ENCODE measurements at places on chromosomes 7 and 10. TPM values are rescaled to one million over a fixed set of nuclear protein-coding genes. Genes with fewer than 3 reads are reported as not detected.

HSPA12A gene
- total RNA-seq: 3.2 TPM

MRPS24 gene
- 182 TPM for total RNA-seq

CFAP46 gene
- not detected for total RNA-seq

SLC16A9 gene
- 2.2 TPM for total RNA-seq

AIFM2 gene
- 20.6 TPM for total RNA-seq

ECHDC3 gene
- 24.7 TPM for total RNA-seq

FOXI2 gene
- total RNA-seq: not detected

KNDC1 gene
- total RNA-seq: 1.2 TPM

DNA sequence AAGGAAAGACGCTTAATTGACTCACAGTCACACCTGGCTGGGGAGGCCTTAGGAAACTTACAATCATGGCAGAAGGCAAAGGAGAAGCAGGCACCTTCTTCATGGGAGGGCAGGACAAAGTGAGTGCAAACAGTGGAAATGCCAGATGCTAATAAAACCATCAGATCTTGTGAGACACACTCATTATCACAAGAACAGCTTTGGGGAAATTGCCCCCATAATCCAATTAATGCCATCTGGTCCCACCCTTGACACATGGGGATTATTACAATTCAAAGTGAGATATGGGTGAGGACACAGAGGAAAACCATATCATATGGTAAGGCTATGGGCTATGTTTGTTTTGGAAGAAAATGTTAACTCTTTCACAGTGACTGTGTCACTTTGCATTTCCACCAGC is 1272.5 kb upstream of the CELF2 start:
- no peak for DNase-seq

- no peak for DNase-seq
Measured at GRCh38 chr10:1123198-1123597, 67.0 kb downstream of the WDR37 start.

DNA sequence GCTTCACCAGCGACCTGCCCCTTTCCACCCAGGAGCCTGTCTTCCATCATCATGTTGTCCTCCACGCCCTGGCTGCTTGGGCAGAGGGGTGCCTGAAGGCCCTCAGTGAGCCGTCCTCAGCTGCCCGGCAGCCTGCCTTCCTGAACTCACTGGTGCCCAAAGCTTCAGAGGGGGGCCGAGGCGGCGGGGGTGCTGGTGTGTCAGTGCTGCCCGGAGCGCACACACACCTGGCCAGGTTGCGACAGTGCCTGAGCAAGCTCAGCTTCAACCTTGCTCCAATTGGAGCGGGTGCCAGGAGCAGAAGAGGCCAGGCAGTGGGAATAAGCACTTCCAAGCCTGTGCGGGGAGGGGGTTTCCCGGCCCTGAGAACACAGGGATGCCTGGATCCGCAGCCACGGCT is 566.3 kb downstream of the INHBA start:
- no peak for DNase-seq

DNA sequence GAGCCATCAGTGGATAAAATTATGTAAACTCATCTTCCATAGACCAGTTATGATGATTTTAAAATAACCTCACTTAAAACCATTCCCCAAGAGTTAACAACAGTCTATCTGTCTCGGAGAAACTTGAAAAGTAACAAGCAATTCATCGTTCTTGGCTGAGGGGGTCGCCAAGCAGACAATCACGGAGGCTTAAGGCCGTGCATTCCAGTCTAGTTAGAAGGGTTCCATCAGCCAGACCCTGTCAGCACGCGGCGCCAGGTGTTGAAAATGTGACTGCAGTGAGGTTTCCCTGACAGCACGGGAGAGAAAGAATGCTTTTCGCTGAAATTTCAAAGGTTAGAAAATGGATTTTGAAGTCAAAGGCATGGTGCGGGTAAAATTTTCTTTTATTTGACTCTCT is 1025.0 kb upstream of the CELF2 start:
- DNase-seq: no peak

DNA sequence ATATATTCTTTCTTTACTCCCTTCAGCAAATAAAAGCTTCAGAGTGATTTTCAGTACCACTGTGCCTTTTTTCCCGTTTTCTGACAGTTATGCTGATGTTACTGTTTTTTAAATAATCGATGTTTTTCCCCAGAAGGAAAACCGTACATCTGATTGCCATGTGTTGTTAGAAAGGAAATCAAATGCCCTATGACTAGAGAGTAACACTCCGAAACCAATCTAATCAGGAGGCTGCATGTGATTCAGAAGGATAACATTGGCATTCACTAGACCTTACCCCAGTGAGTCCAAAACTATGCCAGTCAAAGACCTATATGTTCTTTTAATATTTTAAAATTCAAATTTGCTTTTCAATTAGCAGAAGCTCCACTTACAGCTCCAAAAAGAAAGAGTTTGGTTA is 116.3 kb downstream of the TMEM26 start:
- no peak for DNase-seq

DNA sequence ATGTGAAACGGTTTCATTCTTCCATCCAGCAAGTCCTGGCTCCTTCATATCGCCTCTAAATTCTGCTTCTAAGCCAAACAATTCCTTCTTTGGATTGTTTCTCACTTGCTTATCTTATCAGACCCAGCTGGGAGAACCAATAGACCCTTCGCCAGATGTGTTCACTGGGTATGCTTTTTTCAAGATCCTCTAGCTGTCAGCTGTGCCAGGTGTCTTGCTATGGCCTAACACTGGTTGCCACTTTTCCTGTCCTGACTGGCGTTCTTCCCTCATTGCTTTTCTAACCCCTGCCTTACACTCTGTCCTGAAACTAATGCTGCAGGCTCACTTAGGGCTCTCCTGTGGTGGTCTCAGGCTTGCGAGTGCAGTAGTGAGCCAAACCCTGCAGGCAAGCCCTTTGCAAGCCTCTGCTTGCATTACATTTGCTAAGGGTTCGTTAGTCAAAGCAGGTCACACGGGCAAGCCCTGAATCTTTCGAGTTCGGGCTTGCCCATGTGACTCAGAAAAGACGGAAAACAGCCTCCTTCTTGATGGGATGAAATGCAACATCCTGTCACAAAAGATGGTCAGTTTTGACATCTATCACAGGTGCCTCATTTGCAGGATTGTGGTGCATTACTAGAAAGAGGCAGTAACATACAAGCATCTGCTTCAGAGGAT is 92.8 kb downstream of the VWC2 start:
- DNase-seq: no peak

DNA sequence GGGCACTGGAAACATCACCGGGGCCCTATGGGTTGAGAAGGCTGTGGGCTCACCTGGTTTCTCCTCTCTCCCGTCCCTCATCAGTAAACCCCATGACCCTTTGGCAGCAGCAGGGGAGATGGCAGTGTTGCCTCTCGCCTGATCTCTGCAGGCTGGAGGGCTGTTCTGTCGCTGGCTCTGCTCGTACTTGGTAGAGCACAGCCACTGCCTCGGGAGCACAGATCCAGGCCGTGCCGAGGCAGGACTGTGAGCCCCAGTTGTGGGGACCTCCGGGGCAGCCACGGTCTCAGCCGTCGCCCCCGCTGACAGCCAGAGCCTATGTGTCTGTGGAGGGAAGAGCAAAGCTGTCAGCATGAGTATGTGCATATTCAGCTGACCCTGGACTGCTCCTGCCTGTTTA is 94.9 kb downstream of the PTPRE start:
- DNase-seq: no peak

DNA sequence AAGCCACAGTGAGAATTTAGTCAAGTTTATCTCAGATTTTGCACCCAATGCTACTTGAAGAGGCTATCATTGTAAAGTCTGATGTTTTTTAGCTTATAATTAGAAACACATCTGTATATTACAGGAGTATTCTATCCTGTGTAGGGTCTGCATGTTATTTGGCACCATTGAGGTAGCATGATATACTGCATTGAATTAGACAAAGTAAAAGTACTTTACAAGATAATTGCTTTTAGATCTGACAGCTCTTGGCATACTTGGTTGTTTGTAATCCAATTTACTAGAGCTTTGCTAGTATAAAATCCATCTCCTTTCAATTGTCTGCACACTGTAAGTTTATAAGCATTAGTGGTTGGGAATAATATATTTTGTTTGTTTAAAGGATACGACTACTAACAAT is 714.3 kb downstream of the ANKRD7 start:
- no peak for DNase-seq

GRCh38 chr7:158945519-158945918 is 89.2 kb downstream of the DYNC2I1 start:
- DNase-seq: no peak

GRCh38 chr10:54559498-54559897 is 241.5 kb downstream of the PCDH15 start:
- no peak for DNase-seq

DNA sequence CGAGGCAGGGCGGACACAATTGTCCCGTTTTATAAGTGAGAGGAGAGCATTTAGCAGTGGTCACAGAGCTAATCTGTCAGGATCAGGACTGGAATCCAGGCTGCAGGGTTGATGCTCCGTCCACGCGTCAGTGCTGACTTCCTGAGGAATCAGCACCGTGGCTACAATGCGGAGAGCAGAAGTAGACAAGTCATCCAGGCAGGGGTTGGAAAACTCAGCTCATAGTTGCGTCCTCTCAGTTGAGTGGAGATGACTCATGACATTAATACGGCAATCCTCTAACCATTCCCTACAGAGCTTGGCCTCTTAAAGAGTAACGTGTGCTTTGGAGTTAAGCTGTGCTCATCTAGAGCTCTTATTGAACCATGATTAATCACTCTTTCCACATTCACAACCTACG is 17.1 kb upstream of the HTR5A start:
- no peak for DNase-seq

DNA sequence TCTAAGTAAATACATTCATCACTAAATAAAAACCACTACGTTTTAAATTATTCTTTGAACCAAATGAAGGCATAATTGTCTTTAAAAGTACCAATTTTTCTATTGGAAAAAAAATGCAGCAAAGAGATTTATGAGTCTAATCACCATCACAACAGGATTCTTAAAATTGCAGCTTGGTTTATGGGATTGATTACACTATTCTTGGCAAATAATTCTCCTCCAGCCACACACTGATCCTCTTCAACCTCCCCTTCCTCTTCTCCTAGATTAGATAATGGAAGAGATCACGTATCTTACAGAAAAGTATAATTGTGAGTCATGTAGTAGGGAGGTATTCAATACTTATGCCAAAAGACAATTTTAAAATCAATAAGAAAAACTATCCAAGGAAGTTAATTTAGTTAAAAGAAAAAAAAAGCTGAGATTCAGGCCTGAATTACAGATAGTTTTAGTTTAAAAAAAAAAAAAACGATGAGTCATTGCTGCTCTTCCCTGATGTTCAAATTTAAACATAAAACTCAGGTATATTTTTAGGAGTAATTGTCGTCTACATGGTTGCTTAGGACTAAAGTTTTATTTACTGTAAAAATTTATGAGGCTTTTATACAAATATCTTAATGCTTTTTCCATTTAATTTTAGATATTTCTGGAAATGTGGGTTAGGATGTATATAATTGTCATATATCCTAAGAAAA is 133.7 kb upstream of the CDK1 start:
- no peak for DNase-seq

GRCh38 chr7:113730309-113730955 is 188.4 kb downstream of the PPP1R3A start:
- DNase-seq: no peak

DNA sequence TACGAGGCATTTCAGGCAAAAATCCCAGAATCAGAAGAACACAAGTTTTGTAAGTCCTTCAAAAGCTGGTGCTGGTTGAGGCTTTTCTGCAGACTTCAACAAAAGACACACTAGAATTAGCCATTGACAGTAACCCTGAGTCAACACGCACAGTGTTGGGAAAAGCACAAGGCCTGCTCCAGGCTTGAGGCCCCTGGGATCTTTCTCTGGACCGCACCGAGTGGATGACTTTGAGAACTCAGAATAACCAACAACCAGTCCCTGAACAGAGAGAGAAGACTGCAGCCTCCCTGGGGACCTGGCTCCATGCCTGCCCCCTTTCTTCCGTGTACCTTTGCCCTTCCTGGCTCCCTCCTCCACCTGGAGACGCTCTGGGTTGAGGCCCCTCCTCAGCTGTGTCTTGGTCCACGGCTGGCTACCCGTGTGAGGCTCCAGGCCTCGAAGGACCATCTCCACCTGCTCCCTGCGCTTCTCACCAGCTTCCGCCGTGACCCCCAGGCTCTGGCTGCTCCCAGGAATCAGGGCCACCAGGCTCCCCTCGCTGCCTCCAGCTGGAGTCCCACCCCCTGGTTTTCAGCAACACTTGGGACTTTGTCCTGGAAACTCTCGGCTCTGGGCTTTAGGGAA is 28.4 kb downstream of the DIP2C start:
- DNase-seq: no peak

DNA sequence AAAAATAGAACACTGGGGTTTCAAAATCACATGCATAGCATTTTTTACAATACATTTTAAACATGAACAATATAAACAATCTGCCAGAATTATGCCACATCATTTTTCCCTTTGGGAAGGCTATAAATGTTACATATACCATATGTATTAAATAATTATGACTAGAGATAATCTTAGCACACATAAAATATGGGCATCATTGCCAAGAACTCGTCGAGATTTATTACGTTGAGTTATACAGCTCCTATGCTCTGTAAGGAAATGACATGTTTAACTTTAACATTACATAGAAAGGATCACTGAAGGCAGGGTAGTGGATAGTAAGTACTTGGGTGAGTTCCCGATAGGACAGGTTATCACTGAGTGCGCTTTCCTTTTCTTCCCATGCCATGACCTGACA is 267.8 kb downstream of the PARD3 start:
- no peak for DNase-seq

- peak; percentile 60 for DNase-seq
Measured at GRCh38 chr10:16832351-16833080, 15.3 kb upstream of the RSU1 start.

- no peak for DNase-seq
Measured at GRCh38 chr10:75014516-75015230, 96.8 kb upstream of the SAMD8 start.

DNA sequence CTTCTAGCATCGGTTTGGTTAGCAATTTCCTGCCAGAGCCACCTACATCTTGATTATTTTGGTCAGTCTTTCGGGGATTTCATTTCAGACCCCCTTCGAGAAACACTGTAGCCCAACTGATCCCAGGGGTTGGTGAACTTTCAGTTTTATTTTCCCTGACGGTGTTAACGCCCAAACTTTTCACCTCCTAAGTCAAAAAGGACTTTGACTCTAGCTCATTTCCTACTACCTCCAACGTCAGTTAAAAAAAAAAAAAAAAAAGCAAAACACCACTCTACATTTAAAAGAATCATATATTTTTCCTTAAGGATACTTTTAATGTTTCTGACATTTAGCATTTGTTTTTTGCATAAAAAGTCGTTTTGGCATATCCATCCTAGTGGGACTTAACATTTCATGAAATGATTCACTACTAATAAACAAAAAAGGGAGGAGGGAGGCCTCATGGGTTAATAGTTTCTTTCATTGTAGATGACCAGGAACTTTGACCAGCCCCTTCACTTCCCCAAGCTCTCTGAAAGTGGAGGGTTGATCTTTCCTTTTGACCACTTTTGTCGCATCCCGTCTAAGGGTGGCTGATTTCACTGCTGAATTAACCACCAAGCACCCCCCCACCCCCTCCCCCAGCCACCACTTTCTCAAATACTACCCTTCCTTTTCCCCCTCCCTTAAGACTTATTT is 764 bp upstream of the TCF7L2 start:
- DNase-seq: no peak

GRCh38 chr10:51077074-51077473 is 2.8 kb downstream of the PRKG1 start:
- DNase-seq: no peak

GRCh38 chr7:16967300-16967811 is 85.6 kb upstream of the AGR3 start:
- no peak for DNase-seq

Measured in Calu3 (cell line).